T-helper 2 cell treated with Interferon-gamma antibody and Interleukin-4, amounts not matched to agents 5 μg/mL and 100 μg/mL, for 36 hours (primary cell): ENCODE measurements at places on chromosomes 1 and 21.

- DNase-seq, result no peak
These were observed 7.1 kb downstream of the CYB561D1 start for GRCh38 chr1:109500941-109501381.

DNA sequence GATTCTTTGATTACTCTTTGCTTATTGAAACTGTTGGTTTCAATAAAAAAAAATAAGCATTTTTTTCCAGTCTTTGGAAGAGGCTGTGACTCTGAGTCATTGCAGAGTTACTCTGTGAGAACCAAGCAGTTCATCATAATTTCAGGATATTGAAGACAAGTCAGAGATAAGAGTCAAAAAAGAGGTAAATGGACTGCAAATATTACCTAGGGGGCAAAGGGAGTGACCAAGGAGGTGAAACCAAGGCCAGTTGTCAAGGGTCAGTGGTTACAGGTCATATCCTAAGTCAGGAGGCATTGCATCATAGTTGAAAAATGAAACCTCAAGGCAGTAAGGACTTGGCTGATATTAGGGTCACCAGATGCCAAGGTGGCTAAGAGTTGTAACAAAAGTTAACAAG, 597.1 kb upstream of the USP24 start:
- no peak for DNase-seq

DNA sequence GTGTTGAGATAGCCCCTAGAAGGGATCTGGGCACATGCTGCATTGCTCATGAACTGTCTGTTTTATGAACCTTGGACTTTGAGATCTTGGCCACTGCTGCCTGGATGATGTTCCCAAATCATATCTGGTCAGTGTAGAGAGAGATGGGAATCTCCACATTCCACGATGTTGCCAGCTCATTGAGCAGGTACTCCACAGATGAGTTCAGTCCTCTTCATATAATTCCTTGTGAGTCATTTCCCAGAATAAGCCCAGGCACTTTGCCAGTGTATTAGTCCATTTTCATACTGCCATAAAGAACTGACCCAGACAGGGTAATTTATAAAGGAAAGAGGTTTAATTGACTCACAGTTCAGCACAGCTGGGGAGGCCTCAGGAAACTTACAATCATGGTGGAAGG, 254.0 kb upstream of the RUNX1 start:
- no peak for DNase-seq

GRCh38 chr1:32666901-32667566, 16.0 kb downstream of the RBBP4 start:
- no peak for DNase-seq

GRCh38 chr1:235008239-235008638, 120.4 kb downstream of the TOMM20 start:
- DNase-seq, result no peak

DNA sequence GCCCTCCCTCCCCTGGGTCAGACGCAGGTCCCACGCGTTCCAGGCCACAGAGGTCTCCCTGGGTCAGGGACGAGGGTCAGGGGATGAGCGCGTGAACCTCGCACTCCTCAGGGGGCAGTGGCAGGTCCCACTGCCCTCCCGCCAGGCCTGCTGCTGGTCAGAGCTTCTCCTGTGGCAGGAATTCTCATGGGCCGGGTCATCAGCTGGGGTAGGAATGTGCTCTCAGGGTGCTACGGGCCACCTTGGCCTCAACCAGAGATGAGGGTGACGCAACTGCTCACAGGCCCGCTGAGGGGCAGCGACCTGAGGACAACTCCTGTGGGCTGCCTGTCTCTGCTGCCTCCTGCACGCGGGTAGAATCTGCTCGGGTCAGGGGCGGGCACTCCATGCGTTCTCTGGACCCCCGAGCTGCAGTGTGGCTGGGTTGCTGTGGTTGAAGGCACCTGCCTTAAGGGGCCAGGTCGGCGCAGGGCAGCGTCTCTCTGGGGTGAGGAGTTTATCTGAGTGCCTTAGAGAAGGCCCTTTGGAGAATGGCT, 128.8 kb downstream of the PRDM16 start:
- no peak for DNase-seq

DNA sequence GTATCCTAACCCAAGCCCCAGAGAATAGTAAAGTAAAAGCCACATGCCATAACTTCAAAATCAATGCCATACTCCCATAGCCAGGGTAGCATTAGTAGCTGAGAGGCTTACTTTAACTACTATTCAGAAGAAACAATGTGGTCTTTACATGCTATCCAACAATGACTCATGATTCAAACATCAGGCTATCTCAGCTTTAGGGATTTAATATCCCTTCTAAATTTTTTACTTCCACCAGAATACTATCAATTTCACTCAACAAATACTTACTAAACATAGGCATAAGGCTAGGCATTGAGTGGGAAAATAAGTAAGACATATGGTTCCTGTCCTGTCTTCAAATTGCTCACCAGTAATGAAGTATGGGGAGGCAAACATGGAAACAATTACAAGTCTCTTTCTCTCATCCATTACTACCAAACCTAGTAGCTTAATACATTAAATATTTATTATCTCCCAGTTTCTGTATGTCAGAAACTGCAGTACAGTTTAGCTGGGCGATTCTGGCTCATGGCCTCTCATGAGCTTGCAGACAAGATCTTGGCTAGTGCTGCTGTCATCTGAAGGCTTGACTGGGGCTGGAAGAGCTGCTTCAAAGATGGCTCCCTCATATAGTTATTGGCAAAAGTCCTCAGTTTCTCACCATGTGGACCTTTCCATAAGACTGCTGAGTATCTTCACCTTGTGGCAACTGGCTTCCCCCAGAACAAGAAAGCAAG, 30.7 kb downstream of the EVI5 start:
- DNase-seq, result no peak

- DNase-seq, result no peak
These were observed 63.9 kb upstream of the GOLT1A start for GRCh38 chr1:204277563-204278219.

- no peak for DNase-seq
These were observed 58.5 kb downstream of the HSF2BP start for GRCh38 chr21:43600642-43601402.

- DNase-seq, result no peak
These were observed 1409.4 kb downstream of the MRPL39 start for GRCh38 chr21:24197923-24198322.

DNA sequence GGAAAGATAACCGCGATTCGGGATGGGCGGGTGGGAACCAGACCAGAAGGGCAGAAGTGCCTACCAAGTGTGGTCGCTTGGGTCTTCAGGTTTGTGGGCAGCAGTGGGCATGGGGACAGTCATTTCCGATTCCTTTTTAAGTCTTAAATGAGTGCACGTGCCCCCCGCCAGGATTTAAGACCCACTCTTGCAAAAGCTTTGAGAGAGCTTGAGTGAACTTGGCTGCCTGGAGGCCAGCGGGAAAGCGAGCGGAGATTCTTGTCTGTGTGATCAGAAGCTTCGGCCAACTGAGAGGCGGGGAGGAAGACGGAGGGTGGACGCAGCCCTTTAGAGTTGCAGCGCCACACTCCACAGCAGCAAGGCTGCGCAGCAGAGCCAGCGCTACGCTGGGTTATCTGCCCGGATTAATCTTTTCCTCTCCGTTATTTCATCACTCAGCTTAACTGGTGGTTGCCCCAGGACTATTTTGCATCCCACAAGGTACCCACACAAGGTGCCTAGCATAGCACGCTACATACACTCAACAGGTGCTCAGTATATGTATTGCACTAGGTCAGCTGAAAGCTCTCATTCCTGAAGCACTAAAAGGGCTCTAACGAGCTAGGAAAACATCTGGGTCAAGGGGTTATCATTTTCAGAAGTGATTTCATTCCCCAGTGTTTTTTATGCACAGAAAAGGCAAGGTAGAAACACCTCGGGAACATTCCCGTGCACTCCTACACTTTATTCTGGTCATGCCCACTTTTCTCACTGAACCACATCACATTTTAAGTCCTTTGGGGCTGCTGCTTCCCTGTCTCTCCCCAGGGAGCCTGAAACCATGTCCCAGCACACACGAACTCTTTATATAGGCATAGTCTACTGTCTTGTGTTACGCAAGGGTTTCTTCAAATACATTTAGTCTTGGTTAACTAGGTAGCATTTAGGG, 1.5 kb upstream of the BATF3 start:
- peak; percentile 42 for DNase-seq

DNA sequence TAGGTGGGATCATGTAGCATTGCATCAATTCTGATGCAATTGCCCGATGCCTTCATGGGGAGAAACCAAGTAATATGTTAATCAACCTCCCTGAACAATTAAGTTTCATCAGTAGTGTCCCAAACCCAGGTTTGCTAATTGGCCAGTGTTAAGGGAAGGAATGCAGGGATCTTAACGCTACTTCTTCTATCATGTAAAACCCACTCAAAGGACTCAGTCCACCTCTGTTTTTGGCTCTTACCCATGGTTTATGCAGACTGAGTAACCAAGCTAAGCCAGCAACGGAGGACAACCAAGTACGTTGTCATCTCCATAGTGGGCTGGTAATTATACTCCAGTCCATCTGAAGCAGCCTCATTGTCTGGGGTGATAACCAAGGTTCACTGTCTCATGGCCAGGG, 203.0 kb upstream of the FMN2 start:
- DNase-seq, result no peak

DNA sequence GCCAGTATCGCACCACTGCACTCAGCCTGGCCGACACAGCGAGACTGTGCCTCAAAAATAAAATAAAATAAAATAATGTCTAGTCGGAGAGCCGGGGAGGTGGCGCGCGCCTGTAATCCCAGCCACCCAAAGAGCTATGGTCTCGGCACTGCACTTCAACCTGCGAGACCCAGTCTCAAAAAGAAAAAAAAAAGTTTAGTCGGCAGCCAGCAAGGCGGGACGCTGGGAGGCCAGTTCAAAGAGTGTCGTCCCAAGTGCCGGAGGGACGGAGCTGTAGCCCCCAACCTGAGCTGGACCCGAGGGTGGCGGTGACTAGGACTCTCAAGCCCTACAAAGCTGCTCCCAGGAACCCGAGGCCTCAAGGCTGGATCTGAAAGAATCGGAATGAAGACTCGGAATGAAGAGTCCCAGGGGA, 632 bp upstream of the FALEC start:
- no peak for DNase-seq

DNA sequence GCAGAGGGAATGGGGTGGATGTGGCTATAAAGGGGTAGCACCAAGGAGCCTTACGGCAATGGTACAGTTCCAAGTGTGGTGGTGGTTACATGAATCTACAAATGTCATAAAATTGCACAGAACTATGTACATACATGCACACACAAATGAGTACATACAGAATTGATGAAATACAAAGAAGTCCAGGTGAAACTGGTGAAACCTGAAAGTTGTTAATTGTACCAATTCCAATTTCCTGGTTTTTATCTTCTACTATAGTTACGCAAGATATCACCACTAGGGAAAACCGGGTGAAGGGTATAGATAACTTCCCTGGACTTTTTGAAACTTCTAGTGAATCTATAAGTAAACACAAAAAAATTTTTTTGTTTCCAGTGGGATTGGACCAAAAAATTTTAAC, 18.9 kb downstream of the HSF2BP start:
- DNase-seq, result no peak

DNA sequence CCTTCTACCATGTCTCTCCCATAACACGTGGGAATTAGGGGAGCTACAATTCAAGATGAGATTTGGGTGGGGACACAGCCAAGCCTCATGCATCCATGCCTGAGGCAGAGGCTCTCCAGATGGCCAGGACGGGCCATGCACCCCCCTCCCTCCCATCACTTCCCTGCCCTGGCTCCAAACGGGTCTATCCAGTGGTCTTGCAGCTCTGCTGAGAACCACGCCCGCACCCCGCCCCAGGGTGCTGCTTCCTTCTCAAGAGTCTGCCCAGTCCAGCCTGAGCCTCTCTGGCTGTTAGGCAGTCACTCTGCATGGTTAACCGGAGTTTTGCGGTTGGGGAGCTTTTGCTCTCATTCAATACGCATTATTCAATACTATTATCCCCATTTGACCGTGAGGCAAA, 131.5 kb upstream of the TMEM51 start:
- no peak for DNase-seq

GRCh38 chr1:50531601-50532000, 108.4 kb upstream of the DMRTA2 start:
- DNase-seq, result no peak

DNA sequence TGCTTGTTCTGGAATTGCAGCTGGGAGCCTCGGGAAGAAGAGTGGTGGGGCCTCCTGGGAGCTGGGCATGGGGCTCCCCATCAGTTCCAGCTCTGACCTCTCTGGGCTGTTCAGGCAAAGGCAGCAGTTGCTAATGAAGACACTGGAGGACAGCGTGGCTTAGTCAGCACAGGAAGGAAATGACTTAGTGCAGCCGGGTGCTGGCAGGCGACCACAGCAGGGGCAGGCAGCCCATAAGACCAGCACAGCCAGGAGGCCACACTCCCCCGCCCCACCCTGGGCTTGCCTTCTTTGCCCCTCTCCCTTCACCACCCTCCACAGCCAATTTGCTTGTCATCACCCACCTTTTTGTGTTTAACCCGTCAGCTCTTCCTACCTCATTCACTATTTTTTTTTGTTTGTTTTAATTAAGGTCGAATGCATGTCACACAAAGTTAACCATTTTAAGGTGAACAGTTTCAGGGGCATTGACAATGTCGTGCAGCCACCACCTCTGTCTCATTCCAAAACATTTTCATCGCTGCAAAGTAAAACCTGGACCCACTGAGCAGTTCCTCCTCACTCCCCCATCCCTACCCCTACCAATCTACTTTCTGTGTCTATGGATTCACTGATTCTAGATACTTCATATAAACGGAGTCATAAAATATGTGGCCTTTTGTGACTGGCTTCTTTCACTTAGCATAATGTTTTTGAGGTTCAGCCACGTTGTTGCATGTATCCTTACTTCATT, 10.9 kb downstream of the OLIG2 start:
- DNase-seq, result peak; percentile 25

DNA sequence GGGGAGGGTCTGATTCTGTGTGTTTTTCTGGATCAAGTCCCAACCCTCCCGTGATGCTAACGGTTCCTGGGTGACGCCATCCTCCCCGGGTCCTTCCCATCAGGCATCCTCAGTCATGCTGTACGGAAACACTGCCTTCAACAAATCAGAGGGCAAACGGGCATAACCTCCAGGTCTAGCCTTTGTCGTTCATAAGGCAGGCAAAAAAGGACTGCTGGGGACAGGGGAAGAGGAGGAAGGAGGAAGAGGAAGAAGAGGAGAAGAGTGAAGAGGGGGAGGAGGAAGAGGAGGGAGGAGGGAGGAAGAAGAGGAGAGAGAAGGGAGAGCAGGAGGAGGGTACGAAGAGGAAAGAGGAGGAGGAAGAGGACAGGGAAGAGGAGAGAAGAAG, 84.4 kb downstream of the ITPKB start:
- DNase-seq, result no peak

DNA sequence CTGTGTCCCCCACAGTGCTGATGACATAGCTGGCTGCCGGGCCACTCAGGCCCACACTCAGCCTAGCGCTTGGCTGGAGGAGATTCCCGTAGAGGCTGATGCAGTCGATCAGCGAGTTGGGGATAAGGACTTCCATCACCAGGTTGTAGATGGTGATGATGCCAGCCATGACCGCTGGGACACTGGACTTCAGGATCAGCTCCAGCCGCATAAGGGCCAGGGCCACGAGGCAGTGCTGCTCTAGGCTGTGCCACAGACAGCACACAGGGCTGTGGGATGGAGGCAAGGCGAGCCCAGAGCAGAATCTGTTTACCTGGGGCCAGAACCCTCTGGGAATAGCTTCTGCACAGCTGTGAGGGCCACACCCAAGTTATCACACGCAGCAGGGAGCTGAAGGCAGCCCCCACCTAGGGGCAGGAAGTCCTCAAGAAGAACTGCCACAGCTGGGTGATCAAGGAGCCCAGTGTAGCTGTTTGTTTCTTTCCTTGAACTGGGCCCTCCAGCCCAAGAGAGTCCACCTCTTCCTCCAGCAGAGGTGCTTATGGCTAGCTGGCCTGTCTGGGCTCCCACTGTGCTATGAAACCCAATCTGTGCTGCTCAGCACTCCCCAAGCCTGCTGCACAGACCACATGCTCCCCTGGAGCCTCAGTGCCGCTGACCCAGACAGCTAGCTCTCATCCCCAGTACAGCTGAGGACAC, 6.2 kb downstream of the SLC2A1 start:
- DNase-seq, result no peak
